ENCODE measurements at places on chromosomes 12 and 14. TPM values are rescaled to one million over a fixed set of nuclear protein-coding genes. Genes with fewer than 3 reads are reported as not detected.

The LRP10 gene
- total RNA-seq, result 88.7 TPM

The KITLG gene
- total RNA-seq, result 11.8 TPM

The OVCH1 gene
- total RNA-seq, result not detected

The OR6C2 gene
- total RNA-seq, result not detected

The CLEC4D gene
- total RNA-seq, result not detected

The IL31 gene
- total RNA-seq, result not detected
